ENCODE measurements at places on chromosomes 13 and 19.

- no peak for DNase-seq
Observed at GRCh38 chr19:23507446-23507845, 112.2 kb upstream of the ZNF91 start.

DNA sequence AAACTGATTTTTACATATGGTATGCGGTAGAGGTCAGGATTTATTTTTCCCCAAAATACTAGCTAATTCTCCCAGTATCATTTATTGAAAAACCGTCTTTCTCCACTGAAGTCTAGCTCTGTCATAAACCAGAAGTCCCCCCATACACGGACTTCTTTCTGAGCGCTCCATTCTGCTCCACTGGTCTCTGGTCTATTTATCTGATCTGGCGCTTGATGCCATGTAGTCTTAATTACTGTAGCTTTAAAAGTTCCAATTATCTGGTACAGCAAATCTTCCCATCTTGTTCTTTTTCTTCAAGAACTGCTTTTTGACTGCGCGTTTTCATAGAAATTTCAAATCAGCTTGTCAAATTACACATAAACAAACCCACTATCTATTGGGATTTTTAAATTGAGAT lies 13.7 kb downstream of the DCUN1D2 start:
- no peak for DNase-seq

DNA sequence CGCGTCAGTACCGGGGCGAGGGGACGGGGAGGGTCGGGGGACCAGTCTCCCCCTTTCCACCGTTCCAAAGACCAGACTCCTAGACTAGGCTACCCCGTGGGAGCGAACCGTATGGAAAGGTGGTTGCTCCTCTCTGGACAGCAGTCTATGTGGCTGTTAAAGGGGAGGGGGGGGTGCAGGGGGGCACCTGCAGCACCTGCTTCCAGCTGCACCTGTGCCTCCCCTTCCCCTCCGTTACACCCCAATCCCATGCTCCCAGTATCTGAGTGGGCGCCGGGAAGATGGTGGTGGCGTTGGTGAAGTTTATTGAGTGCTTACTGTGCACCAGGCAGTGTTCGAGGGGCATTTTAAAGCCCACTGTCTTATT lies 557 bp downstream of the ZNF524 start:
- DNase-seq: no peak

DNA sequence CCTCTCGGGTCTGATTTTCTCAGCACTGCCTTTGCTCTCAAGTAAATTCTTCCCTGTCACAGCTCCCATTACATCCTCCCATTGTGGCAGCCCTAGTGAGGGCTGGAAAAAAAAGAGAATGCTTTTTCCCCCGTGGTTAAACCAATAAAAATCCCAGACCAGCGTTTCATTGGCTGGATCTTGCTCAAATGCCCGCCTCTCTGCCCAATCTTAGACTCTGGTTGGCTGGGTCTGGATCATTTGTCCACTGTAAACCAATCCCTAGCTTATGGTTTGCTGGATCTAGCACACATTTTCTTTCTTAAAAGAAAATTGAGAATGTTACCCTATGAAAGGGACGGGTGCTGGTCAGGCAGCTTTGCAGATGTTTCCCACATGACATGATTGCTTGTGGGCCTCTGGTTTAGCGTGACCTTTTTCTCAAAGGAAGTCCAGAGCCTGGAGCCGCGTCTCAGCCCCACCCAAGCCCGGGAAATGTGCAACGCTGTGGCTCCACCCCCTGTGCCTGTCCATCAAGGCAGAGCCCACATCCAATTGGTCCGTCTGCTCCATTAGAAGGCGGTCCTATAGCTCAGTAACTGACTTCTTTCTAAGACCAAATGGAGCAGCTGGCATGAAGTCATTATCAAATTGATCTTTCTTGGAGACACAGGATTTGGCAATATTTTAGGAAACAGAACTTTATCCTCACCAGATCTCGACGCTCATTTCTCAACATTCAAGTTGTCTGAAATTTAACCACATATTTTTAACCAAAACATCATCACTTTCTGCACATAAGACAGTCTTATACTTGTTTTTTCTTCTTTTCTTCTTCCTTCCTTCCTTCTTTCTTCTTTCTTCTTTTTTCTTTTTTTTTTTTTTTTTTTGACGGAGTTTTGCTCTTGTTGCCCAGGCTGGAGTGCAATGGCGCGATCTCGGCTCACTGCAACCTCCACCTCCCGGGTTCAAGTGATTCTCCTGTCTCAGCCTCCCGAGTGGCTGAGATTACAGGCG lies 2.6 kb upstream of the MCEMP1 start:
- DNase-seq: no peak

DNA sequence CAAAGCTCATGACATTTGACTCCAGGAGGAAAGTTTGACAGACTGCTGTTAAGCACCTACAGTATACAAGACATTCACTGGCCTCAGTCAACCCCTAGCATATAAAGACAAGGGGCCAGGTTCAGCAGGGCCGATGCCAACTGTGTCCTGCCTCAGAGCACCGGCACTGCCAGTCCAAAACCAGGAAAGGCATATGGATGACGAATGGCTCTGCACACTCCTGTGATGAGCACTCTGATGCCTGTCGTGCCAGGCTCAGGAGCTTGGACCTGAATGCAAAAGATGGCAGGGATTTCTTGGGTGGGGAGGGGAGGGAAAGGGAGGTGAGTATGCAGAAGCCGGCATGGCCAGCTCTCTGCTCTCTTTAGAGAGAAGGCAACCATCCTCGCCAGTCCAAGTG lies 38.9 kb downstream of the COL4A1 start:
- no peak for DNase-seq

DNA sequence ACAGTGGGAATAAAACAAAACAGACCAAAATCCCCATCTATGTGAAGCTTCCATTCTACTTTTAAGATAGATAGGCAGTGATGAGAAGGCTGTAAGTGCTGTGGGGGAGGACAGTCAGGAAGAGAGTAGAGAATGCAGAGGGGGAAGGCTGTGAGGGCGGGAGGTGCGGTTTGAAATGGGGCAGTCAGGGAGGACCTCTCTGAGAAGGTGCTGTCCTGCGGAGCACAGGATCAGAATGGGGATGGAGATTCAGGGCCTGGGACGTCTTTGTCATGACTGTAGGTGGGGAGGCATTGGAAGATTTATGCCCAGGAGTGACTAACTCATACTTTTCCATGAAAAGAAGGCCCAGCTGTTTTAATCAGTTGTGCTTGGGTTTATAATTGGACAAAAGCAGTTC lies 3.9 kb upstream of the GPR183 start:
- DNase-seq: no peak

- no peak for DNase-seq
Observed at GRCh38 chr19:47693489-47693888, 19.7 kb upstream of the EHD2 start.

- no peak for DNase-seq
Observed at GRCh38 chr13:40626561-40626960, 39.9 kb downstream of the FOXO1 start.

- no peak for DNase-seq
Observed at GRCh38 chr13:105902396-105902795, 633.1 kb downstream of the EFNB2 start.

DNA sequence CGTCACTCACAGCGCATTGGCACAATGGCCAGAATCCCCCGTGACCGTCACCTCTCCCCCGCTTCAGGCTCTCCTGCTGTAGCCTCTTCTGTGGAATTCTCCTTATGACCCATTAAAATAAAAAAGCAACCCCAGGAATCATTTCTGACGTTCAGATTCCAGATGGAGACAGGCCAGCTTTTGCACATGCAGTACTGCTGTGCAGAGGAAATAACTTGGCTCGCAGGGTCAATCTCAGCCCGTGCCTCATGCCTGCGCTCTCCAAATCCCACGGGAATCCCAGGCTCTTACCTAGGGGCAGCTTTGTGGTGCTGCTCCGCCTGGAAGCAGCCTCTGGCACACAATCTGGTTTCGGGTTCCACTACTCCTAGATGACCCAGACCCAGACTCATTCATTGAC lies 32.7 kb upstream of the SOX1 start:
- no peak for DNase-seq

- DNase-seq: no peak
Observed at GRCh38 chr19:56132316-56132822, 8.7 kb upstream of the ZNF444 start.

DNA sequence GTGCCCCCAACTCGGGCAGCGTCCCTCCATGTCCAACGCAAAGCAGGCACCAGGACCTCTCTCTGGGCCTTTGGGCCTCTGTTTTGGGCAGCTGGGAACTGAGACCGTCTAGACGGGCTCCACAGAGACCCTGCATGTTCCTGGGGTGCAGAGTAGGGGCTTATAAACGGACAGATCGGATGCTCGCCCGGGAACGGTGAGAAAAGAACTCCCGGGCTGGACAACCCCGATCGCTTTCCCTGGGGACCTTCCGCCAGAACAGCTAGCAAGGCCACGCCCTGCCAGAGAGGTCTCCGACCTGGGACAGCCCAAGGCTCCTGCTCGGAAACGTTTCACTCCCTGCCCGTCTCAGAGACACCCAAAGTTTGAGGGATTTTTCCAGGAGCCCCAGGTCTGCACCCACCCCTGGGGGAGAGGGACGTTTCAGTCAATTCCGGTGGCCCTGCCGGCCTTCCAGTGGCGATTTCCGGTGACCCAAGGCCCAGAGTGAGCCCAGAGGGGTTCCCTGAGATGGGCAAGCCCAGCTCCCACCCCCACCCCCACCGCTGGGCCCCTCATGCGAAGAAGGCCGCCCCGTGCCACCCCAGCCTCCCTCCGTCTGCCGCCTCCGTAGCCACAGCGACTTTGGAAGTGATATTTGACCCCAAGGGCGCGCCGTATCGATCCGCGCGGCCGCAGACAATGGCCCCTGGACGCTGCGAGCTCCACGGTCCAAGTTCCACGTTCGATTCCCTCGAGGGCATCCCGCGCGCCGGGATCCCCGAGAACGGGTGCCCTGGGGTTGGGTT lies 1.7 kb downstream of the NR2F6 start:
- no peak for DNase-seq

DNA sequence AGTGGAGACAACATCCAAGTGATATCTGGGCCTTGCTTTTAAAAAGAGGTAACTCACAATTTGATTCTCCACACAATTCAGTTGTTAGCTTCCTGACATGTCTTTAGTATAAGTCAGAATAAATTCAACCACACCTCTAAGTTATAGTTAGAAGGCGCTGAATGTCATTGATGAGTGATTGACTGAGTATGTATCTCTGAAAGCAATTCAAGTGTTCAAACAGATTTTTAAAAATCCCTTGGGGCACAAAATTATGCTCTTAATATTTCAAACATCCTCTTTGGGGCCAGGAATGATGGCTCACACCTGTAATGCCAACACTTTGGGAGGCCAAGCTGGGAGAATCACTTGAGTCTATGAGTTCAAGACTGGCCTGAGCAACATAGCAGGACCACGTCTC lies 137.0 kb upstream of the PRR20A start:
- DNase-seq: no peak

DNA sequence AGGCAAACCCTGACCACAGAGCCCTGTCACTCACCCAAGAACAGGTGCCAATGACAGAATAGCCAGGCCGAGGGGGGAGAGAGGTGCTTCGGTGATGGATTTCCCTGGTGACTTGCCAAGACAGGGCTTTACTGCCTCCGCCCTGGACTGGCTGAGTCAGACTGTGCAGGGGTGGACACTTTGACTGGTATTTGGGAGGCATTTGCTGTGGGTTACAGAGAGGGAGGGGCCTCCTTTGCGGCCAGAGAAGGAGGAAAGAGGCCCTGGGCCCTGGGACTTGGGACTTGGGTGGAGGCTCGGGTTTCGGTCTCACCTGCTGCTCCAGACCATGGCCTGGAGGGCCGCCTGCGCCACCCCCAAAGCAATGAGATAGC lies 4.6 kb upstream of the EPS8L1 start:
- no peak for DNase-seq

DNA sequence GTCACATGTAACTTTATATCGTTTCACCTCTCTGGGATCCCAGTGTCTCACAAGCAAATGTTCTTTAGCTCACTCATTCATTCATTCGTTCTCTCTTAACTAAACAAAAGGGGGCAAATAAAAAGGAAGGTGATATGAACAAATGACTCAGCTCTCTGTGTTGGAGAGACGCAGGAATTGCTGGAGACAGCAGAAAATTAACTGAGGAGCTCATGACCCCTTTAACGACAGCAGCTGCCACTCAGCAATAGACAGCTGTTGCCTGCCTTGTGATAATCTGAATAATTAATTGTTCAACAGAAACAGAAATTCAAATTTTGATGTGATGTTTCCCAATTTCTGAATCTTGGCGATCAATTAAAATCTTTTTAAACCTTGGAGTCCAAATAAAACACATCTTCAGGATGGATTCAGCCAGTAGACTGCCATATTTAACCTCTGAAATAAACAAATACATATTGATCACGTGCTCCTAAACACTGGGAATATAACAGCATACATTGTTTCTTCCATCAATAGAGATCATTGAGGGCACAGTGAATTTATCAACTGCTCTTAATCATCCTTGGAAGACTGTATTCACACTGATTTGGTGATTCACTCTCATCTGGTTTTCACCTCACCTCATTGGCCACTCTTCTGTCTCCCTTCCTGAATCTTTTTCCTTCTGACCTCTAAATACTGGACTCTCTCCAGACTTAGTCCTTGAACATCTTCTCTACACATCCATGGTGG lies 63.3 kb downstream of the MBNL2 start:
- no peak for DNase-seq

DNA sequence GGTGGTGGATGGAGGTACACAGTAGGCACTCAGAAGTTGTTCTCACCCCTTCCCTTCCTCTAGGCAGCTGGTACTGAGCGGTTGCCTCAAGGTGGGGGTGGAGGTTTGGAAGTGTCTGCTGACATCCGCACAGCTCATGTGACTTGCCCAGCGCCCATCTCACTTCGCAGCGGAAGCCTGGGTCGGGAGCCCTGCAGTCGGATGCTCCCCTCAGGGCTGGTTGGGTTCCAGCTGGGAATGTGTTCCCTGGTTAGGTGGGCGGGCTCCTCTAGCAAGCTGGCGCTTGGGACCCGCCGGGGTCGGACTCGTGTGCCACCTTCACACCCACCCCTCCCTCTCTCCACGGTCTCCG lies 10.2 kb downstream of the PPP1R37 start:
- DNase-seq: no peak

DNA sequence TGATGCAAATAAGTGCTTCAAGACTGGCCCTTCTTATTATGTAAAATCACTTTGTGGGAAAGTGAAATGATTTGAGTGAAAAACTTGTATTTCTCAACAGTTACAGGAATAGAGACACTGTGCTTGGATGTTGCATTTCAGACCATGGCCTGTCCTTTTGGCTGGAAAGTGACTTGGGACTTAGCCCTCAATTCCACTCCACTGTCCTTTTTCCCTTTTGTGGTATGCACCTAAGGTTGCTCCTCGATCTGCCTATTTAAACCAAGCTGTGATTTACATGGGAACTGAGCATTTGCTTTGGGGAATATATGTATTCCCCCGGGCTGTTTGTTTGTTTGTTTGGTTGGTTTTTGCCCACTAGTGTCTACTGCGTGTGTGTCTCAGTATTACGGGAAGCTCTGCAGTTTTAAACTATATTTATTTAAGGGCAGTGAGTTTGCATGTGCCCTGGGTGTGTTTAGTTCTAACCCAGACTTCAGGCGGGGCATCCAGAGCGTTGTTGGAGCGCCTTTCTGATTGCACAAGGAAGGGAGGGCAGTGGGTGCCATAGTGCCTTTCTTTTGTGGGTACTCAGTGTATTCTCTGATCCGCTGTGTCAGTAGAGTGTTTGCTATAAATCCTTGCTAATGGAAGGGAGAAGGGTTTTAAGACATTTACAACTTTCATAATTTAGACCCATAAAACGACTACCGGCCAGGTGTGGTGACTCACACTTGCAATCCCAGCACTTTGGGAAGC lies 18.2 kb upstream of the RNF113B start:
- DNase-seq: no peak

- DNase-seq: no peak
Observed at GRCh38 chr19:6494438-6495036, 7.6 kb downstream of the TUBB4A start.
